Activated CD4-positive, alpha-beta T cell treated with anti-CD3 and anti-CD28 coated beads for 36 hours (primary cell): ENCODE measurements at places on chromosomes 12 and 14.

DNA sequence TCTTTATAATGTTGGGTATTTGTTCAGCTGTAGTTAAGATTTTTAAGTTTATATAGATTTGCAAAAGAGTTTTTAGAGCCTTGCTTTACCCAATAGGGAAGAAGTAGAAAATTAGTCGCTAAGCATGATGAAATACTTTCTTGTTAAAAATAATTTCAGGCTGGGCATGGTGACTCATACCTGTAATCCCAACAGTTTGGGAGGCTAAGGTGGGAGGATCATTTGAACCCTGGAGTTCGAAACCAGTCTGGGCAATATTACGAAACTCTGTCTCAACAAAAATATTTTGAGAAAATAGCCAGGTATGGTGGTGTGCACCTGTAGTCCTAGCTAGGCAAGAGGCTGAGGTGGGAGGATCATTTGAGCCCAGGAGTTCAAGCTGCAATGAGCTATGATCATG, 18.7 kb upstream of the SCFD1 start:
- no peaks in the 10 kb centered on the region for H3K27me3 ChIP-seq
- DNase-seq = no peak
- no peaks in the 10 kb centered on the region for H3K4me1 ChIP-seq

DNA sequence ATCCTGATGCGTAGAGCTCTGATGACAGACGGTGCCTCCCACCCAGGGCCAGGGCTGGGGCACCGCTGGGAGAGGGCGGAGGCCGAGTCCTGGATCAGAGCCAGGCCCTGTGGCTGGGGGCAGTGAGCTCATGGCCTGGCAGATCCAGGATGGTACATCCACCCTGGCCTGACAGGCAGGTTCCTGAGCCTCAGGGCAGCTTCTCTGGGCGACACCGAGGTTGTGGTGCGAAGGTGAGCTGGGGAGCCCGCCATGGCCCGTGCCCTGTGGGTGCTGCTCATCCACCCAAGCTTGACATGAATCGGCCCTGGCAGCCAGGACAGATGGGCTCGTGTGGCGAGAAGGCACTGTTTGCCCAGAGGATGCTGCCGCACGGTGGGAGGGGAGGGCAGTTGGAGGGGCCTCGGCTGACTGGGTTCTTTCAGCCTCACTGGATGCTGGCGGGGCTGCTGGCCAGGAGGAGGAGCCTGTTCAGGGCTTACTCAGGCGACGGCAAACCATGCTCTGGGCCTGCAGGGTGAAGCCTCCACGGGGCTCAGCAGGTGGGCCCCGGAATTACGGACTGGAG, 16.6 kb downstream of the LRTM2 start:
- no peak overlapping the region for H3K27ac ChIP-seq
- no peaks in the 10 kb centered on the region for H3K36me3 ChIP-seq
- H3K27me3 ChIP-seq = peaks cover 4% of the 10 kb centered on the region
- no peak overlapping the region for H3K4me3 ChIP-seq
- H3K4me1 ChIP-seq = no peaks in the 10 kb centered on the region

GRCh38 chr14:28468191-28469151, 298.1 kb upstream of the FOXG1 start:
- H3K36me3 ChIP-seq = no peaks in the 10 kb centered on the region
- DNase-seq = no peak
- H3K4me3 ChIP-seq = no peak overlapping the region
- no peaks in the 10 kb centered on the region for H3K4me1 ChIP-seq
- no peaks in the 10 kb centered on the region for H3K27me3 ChIP-seq

DNA sequence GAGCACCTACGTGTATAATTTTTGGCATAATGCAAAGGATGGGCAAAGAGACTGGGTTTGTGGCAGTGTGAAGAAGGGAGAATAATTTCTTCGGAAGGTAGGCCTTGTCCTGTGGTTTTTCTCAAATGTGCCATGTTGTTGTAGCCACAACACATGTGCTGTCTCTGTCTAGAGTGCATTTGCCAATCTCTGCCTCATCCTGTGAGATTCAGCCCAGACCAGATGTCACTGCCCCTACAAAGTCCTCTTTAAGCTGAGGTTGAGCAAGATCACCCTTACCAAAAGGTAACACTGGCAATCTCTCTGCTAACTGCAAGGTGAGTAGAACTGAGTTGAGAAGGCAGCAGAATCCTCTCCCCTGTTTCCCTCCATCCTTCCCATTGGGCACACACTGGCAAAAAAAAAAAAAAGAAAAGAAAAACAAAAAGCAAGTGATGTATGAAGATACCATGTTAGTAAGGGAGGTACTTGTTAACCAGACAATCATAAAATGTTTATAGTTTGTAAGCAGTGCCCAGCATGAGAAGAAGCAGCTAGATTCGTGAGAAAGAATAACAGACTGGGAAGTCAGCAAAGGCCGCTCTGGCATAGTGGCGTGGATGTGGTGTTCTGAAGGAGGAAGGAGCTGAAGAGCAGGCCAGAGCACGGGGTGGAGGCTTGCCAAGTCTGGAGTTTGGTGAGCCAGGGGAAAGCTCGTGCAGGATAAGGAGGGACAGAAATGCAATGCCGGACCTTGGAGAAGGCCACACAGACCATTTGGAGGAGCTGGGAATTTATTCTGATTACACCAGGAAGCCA, 18.9 kb downstream of the DYRK2 start:
- H3K4me1 ChIP-seq = peaks cover 54% of the 10 kb centered on the region
- no peak overlapping the region for H3K27ac ChIP-seq
- H3K4me3 ChIP-seq = no peak overlapping the region

- H3K4me3 ChIP-seq = no peak overlapping the region
- no peak for DNase-seq
- H3K36me3 ChIP-seq = no peaks in the 10 kb centered on the region
- no peak overlapping the region for H3K27ac ChIP-seq
Measured at GRCh38 chr12:85147331-85147730, 111.2 kb downstream of the LRRIQ1 start.

DNA sequence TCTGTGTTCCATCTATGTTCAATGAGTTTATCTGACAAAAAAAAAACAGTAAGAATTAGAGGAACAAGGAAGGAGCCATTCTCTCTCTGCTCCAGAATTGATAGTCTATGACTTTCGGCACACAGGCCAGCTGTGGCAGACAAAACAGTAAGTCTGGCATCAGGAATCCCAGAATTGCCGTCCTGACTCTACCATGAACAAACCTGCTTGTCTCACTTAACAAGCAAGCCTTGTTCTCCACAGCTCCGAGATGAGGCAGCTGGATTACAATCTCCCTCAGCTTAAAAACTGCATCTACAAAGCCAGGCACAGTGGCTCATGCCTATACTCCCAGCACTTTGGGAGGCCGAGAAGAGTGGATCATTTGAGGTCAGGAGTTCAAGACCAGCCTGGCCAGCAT, 153.6 kb upstream of the TMCC3 start:
- no peak overlapping the region for H3K27ac ChIP-seq
- DNase-seq = no peak
- H3K27me3 ChIP-seq = peaks cover 2% of the 10 kb centered on the region
- H3K36me3 ChIP-seq = no peaks in the 10 kb centered on the region

DNA sequence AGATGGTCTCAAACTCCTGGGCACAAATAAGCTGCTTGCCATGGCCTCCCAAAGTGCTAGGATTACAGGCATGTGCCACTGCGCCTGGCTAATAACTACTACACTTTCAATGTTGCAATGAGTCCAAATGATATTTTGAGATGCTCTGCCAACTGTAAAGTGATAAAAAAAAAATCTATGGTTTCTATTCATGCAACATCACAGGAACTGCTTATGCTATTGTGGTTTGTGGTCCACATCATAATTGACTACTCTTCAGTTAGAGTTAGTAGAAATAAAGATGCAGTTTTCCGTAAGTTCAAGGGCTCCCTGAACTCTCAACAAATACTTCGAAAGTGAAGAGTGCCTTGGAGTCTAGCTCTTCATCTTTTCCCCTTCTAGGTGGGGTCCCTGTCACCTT, 239.4 kb downstream of the C12orf75 start:
- H3K27ac ChIP-seq = no peak overlapping the region
- H3K4me3 ChIP-seq = no peak overlapping the region
- peaks cover 5% of the 10 kb centered on the region for H3K27me3 ChIP-seq
- H3K36me3 ChIP-seq = no peaks in the 10 kb centered on the region
- no peaks in the 10 kb centered on the region for H3K4me1 ChIP-seq

DNA sequence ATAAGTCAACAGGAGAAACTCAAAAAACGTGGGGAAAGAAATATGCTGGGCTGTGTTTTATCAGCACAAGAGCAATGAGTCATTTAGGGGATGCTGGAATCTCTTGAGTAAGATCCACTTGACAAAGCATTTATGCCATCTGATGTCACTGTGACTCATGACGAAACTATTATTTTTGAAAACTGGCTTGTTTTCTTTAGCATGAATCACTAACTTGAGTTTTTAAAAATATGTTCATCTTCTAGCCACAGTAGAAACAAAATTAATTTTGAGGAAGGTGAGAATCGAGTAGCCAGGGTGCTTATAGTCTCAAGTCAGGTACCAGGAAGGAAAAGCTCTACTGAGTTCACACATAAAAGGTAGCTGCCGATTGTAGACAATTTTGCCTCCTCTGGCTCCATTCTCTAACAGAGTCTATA, 456.2 kb upstream of the MGAT4C start:
- DNase-seq = no peak
- no peak overlapping the region for H3K4me3 ChIP-seq
- no peaks in the 10 kb centered on the region for H3K4me1 ChIP-seq
- no peak overlapping the region for H3K27ac ChIP-seq
- no peaks in the 10 kb centered on the region for H3K36me3 ChIP-seq
- no peaks in the 10 kb centered on the region for H3K27me3 ChIP-seq

DNA sequence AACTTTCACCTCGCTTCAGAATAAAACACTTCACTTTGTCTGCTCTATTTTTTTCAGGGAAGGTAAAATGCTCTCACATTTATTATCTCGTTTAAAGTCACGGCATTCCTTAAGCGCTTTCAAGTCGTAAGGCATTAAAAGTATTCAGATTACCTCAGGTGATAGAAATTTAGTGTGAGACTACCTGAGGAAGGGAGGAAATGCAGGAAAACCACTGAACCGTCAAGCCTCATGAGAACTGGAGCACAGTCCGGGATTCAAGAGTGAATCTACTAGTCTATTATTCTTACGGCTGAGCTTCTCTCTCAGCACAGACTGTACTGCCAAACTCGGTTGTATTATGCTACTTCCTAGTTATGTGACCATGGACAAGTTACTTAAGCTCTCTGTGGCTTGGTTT, 8.3 kb upstream of the PPFIBP1 start:
- no peak overlapping the region for H3K4me3 ChIP-seq
- no peak overlapping the region for H3K27ac ChIP-seq
- peaks cover 25% of the 10 kb centered on the region for H3K27me3 ChIP-seq
- H3K36me3 ChIP-seq = no peaks in the 10 kb centered on the region
- no peak for DNase-seq

GRCh38 chr14:63174760-63175191, 29.5 kb upstream of the RHOJ start:
- no peak for DNase-seq
- no peak overlapping the region for H3K4me3 ChIP-seq
- no peaks in the 10 kb centered on the region for H3K4me1 ChIP-seq
- peaks cover 4% of the 10 kb centered on the region for H3K27me3 ChIP-seq

DNA sequence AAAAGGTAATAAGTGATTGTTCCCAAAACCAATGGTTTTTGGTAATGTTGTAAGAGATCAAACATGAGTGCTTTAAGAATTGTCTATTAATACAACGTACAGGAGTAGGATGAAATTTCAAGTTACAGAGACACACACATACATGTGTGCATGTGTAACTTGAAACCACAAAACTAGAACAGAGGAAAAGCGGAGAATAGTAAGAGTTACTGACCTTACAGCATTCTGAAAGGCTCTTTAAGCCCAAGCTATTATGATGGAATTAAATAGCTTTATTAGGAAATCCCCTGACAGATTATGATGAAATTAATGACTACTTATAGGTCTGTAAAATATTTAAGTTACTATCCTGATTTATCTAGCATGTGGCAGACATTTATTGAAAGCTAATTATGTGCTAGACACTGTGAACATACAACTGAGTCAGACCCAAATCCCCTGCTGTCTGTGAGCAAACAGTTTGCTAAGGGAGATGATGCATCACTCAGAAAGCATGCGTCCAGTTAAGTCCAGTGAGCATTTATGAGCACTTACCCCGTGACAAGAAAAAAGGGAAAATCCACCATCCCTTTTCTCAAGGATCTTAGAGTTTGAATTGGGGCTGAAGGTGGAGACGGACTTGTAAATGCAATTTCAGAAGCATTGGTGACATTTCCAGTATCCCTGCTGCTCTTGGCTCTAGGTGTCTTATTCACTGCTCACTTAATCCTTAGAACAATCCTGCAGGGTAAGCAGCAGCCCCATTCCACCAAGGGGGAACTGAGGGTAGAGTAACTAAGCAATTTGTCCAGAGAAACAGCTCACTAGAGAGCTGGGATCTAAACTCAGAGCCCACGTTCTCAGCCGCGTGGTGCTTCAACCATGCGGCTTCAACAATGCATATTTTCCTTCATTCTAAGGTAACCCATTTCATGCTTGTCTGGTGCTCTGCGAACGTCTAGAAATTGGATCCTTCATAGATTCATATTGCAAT, 117.4 kb downstream of the EML1 start:
- H3K27me3 ChIP-seq = peaks cover 13% of the 10 kb centered on the region
- DNase-seq = no peak
- H3K4me1 ChIP-seq = no peaks in the 10 kb centered on the region
- H3K4me3 ChIP-seq = no peak overlapping the region

DNA sequence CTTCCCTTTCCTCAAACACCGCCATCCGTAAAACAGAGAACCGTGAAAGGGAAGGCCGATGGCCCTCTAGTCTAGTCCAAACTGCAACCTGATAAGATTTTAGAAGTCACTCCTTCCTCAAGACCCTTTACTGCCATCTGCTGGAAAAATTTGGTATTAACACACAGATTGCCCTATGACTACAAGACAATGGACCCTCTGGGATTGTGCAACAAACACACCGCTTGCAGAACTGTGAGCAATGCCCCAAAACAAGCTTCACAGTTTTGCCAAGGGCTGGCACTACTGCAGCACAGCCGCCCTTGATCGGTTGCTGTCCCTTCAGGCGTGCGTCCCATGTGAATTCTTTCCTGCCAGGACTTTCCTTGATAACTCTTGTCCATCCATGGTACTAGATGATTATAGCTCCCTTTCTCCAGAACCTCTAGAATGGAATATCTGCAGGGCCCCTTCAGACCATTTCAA, 23.1 kb downstream of the LLPH start:
- H3K36me3 ChIP-seq = no peaks in the 10 kb centered on the region
- no peak overlapping the region for H3K27ac ChIP-seq
- peaks cover 2% of the 10 kb centered on the region for H3K4me1 ChIP-seq

DNA sequence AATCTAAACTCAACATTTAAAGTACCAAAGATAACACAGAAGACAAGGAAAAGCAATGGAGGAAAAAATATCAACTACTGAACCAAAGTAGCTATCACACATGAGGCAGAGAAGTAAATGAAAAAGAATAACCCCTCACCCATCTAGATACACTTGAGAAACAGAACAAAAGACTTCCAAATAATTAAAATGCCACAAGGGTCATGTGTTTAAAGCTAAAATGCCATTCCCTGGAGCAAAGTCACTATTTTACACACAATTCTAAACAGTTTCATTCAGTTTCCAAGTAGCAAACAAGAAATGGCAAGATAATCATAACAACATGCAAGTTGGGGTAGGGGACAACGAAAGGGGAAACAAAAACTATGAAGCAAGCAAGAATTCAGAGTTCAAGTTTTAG, 12.0 kb downstream of the OSBPL8 start:
- no peak for DNase-seq
- no peaks in the 10 kb centered on the region for H3K27me3 ChIP-seq
- H3K4me3 ChIP-seq = no peak overlapping the region
- no peak overlapping the region for H3K27ac ChIP-seq
- peaks cover 2% of the 10 kb centered on the region for H3K36me3 ChIP-seq
